ENCODE measurements at places on chromosomes 4 and X.

GRCh38 chr4:70651864-70652506 lies 14.3 kb downstream of the JCHAIN start:
- no peak for DNase-seq

- no peak for DNase-seq
Measured at GRCh38 chr4:94689155-94689860, 68.4 kb upstream of the BMPR1B start.

- no peak for DNase-seq
Measured at GRCh38 chr4:68658672-68659071, 11.8 kb downstream of the UGT2B15 start.

DNA sequence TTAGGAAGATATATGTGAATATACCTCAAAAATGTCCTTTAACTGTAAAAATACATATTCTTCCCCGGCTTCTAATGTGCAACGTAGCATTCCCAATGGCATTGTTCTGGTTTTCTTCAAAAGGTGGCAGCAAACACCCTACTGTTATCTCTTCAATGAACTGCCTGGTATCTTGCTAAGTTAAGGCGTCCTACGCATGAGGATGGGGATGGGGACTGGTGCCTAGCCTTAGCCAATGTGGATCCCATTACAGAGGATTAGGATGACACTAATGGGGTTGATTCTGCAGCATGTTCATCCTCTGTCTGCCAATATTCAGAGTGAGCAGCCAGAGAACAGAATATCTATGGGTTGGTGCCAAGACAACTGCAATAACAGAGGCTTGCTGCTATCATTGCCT lies 334.9 kb upstream of the ADGRL3 start:
- no peak for DNase-seq

DNA sequence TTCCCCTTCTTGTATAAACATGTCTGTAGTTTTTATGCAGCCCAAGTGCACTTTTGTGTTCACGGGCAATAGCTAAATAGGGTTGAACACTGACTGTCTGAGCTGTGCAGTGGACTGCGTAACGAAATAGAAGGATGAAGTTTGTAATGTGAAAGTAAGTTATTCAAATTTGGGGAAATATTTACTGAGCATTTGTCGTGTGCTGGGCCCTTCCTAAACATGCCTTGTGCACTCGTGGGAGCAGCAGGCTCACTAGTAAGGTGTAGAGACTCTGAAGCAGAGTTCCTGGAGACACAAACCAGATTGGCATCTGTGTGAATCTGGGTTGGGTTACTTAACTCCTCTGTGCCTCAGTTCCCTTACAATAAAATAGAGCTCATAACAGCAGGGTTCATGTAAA lies 51.7 kb upstream of the C1QTNF7 start:
- DNase-seq, result no peak

- DNase-seq, result no peak
Measured at GRCh38 chr4:184293552-184293951, 75.9 kb upstream of the ENPP6 start.

DNA sequence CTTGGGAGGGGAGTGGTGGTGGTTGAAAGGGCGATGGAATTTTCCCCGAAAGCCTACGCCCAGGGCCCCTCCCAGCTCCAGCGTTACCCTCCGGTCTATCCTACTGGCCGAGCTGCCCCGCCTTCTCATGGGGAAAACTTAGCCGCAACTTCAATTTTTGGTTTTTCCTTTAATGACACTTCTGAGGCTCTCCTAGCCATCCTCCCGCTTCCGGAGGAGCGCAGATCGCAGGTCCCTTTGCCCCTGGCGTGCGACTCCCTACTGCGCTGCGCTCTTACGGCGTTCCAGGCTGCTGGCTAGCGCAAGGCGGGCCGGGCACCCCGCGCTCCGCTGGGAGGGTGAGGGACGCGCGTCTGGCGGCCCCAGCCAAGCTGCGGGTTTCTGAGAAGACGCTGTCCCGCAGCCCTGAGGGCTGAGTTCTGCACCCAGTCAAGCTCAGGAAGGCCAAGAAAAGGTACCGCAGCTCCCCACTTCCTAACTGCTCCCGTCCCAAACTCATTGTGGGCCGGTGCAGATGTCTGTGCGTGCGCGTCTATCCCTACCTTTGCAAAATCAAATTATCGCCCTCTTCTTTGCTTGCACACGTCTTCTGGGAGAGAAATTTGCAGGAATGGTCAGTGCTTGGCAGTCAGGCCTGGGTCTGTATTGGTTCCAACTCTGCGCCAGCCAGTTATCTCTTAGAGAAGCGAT lies 533 bp downstream of the IL15 start:
- DNase-seq, result no peak

GRCh38 chrX:107787827-107788226 lies 10.3 kb downstream of the NCBP2L start:
- no peak for DNase-seq

DNA sequence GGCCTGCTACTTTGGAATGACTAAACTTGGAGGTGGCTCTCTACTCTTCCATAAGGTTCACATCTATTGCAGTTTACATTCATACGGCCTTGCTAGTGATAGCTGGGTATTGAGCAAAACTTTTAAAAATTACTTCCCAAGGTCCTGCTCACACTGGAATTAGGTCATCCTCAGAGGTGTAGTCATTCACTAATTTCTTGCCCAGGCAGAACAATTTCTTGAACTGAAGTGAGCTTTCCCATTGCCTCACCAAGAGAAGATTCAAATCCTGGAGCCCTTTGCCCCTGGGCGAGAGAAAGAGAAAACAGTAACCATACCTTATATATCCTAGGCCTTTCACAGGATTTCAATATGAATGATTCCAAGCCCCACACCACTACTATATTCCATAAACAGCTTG lies 109.2 kb downstream of the GUCY2F start:
- no peak for DNase-seq

DNA sequence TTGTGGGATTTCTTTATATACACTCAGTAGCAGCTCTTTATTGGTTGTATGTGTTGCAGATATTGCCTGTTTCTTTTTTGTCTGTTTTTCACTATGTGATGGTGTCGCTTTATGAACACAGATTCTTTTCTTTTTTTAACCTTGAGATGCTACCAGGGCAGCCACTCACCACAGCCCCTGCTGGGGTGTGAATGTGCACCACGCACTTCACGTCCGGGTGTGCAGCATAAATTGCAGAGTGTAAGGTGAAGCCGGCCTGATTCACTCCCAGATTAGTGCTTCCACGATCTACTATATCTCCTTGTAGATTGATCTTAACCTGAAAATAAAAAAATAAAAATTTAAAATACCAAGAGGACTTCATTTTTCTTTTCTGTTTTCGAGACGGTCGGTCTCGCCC lies 71.4 kb downstream of the FAM193A start:
- no peak for DNase-seq

GRCh38 chr4:96894621-96895020 lies 1054.7 kb downstream of the PDHA2 start:
- no peak for DNase-seq

DNA sequence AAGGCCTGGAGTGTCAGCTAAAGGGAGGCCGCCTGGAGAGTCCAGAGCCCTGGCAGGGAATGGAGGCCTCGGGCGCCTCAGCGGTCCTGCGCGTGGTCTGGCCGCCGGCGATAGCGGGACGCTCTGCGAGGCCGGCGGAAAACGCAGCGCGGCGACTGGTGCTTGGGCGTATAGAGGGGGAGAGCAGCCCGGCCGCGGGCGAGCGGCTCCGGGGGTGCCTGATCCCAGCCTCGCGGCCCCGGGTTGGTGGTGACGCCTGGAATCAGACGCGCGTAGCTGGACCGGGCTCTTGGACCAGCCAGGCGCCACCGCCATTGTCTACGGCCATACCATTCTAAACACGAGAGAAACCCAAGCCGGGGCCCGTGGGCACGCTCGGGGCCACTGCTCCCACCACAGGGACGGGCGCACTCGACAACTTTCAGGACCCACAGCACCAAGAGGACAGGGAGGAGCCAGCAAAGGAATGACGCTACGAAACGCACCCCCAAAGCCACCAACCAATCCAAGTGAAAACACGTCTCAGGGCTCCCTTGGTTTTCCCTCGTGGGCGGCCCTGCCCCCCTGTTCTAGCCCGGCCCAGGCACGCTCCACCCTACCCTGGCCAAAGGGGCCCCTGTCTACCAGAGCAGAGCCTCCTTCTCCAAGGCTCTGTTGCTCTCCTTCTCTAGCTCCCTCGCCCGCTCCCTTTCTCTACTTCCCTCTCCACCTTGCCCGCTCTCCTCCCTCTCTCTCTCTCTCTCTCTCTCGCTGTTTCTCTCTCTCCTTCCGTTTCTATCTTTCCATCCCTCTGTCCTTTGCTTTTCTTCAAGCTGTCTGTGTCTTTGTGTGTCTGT lies 7.8 kb downstream of the FRG2 start:
- no peak for DNase-seq

- no peak for DNase-seq
Measured at GRCh38 chr4:21083413-21083812, 383.2 kb downstream of the PACRGL start.

GRCh38 chr4:104896660-104897645 lies 249.7 kb upstream of the TET2 start:
- DNase-seq, result no peak

DNA sequence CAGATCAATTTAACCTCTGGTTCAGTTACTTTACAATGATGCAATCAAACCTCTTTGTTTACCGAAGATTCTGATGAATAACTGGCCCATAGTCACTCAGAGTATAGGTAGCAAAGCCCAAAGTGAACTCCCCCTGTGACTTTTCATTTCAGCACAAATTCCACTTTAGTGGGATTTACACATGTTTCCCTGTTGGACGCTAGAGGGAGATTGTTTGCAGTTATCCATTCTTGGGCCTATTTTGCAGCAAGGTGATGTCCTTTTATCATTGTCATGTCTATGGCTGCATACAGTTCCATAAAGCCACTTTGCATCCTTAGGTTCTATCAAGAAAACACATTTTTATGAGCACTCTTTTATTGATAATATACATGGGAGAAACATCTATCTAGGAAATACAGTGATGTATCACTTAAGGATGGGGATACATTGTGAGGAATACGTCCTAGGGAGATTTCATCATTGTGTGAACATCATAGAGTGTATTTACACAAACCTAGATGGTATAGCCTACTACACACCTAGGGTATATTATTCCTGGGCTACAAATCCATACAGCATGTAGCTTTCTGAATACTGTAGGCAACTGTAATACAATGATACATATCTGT lies 14.5 kb upstream of the DKK2 start:
- DNase-seq, result no peak

- no peak for DNase-seq
Measured at GRCh38 chrX:65866146-65866545, 173.7 kb downstream of the VSIG4 start.

DNA sequence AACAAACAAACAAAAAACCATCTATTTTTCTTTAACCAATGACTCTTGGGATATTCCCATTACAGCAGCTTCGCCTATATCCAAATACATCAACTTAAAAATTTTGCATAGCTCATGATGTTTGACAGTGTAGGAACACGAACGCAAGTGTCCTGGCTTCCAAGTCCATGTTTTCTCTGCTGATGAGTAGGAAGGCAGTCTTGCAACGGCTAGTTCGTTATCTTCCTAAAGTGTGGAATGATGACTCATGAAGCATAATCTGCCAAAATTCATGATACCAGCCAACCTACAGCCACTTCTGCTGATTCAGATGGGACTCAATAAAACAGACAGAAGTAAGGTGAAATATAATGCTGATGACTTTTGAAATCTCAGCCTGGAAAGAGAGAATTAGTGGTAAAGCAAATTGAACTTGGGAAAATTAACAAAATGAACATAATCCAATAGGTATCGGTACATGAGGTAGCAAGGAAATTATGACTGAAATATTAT lies 6.4 kb upstream of the SEPTIN11 start:
- DNase-seq, result no peak

DNA sequence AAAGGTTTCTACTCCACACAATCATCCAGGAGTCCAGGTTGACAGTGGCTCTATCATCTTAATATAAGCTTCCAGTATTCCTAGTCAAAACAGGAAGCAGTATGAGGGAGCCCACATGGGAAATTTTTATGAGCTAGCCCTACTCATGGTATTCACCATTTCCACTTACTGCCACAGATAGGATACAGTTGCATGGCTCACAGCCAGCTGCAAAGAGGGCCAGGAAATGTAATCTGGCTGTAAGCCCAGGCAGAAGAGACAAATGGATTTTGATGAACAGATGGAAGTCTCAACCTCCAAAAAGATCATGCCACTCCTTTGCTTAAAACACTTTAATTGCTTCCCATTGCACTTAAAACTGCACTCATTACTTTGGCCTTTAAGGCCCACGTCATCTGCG lies 150.6 kb downstream of the ADAMTS3 start:
- DNase-seq, result no peak

DNA sequence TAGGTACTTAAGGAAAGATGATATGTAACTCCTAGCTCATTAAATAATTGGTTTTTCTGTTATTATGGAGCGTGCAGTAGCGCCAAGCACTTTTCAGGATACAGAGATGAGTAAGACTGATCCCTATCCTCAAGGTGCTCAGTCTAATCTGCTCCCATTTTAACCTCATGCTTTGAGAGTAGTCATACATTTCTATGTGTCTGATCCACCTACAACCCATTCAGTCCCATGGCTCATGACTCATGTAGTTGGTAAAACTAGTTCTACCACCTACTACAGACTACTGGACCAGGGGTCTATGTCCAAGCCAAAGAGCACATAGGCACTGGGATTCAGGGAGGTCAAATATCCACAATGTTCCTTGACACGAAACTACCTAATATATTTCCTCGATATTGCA lies 60.8 kb downstream of the TMEM154 start:
- DNase-seq, result no peak

- no peak for DNase-seq
Measured at GRCh38 chrX:7637066-7637465, 205.9 kb upstream of the VCX start.

DNA sequence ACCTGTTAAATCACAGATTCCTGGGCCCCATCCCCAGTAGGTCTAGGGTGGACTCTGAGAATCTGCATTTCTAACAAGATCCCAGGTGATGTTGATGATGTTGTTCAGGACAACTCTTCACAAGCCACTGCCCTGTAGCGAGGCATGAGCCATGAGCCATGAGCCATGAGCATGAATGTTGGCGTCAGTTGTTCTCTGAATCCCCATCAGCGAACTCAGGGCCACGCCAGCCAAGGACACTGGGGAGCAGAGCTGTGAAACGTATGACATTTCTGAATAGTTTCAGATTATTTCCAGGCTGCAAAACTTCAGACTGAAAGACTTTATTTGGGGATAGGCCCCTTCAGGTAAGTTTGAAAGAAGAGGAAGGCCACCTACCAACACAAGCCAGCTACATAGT lies 46.9 kb upstream of the HCCS start:
- DNase-seq, result no peak
